KBM-7 (cell line): ENCODE measurements at places on chromosomes 6 and 20.

GRCh38 chr6:41345901-41346300 is 10.5 kb downstream of the NCR2 start:
- no peak for DNase-seq

DNA sequence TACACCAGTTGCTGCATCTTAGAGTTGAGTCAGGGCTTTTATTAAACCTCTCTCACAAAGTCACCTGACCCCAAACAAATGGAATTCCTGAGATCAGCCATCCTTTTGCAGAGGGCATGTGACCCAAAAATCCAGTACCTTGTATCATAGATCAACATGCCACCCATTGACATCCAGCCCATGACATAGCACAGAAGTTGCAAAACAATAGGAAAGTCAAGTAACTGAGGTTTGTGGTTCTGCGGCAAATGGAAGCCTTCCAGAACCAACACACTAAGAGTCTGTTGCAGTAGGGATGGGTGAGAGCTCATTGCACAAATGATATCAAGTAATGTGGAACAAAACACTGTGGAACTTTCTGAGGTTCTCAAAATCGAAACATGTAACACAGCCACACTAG is 111.2 kb downstream of the PDE7B start:
- no peak for DNase-seq

GRCh38 chr6:136991646-136992045 is 53.1 kb downstream of the IL20RA start:
- DNase-seq, result no peak

GRCh38 chr20:57412347-57413029 is 21.3 kb downstream of the RBM38 start:
- no peak for DNase-seq

DNA sequence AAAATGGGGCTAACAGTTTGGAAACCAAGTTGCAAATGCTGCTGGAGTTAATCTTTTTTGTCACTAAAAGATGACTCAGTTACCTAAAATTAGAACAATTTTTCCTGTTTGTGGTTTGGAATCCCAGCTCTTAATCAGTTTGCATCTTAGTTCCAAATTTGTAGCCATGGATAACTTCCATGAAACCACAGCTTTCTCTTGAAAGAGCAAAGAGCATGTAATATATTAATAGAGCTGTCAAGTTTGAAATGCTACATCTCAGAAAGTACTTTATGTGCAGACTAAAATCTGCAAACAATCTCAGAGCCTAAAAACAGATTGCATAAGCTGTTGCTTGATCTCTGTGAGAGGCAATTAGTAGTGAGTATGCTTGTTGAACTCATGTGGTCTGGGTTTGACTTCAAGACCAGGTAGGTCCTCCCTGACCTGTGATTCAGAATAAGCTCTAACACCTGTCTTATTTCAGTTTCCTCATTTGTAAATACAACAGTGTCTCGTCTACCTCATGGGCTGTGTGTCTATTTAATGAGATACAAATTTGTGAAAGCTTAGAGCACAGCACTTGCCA is 23.5 kb downstream of the DHX35 start:
- DNase-seq, result peak; percentile 37

DNA sequence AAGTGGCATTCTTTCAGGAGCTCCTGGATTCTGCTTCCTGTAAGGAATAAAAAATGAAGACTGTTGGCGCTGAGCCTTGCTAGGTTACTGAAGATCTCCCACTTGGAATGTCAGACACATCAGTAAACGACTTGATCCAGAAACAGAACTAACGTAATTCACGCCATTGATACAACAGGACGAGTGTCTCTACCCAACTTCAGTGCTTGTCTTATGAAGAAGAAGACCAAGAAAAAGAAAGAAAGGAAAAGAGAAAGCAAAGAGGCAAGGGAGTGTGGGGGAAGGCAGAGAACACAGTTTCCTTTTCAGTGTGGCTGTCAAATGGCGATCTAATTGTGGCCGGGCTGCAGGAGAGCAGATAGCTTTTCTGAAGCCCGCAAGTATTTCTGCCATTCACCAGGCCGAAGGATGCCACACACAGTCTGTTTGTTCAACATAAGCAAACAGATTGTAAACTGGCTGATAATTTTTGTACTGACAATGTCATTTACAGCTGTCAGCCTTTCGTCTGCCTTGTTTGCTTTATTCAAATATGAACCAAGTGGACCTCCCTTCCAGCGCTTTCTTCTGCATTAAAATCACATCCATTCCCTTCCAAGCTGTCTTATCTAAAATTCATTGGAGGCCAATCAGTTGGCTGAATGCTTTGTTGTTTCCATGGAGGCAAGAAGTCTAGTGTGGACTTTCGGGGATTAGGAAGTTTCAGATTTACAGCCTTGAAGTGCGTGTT is 180.6 kb downstream of the FOXA2 start:
- DNase-seq, result no peak

DNA sequence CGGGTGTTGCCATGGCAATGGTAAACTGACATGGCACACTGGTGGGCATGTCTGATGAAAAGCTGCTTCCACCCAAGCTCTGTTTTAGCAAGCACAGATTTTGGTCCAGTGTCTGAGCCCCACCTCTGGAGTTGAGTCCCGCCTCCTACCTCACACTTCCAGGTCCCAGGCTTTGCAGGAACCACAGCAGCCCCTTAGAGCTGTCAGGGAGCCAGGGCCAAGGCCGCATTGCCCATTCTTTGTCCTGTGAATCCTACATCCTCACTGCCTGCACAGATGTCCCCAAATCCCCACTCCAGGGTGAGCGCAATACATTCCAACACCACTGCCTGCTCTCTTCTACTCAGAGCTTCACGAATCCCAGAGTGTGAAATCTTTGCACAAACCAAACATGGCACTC is 292.2 kb downstream of the PREX1 start:
- no peak for DNase-seq

DNA sequence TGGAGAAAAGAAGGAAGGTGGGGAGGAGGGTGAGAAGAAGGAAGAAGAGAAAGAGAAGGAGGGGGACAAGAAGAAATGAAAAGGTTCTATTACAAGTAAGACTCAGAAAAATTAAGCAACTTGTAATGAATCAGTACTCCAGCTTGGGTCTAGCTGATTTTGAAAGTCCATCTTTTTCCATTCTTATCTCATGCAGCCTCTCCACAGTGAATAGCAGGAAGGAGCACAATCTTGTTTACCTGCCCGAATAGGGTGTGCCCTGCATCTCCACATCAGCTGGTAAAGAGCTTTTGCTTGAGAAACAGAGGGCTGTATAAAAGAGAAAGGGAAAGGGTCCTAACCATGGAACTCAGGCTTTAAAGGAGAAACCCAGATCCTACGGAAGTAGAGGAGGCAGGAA is 348.8 kb downstream of the TPBG start:
- DNase-seq, result no peak

DNA sequence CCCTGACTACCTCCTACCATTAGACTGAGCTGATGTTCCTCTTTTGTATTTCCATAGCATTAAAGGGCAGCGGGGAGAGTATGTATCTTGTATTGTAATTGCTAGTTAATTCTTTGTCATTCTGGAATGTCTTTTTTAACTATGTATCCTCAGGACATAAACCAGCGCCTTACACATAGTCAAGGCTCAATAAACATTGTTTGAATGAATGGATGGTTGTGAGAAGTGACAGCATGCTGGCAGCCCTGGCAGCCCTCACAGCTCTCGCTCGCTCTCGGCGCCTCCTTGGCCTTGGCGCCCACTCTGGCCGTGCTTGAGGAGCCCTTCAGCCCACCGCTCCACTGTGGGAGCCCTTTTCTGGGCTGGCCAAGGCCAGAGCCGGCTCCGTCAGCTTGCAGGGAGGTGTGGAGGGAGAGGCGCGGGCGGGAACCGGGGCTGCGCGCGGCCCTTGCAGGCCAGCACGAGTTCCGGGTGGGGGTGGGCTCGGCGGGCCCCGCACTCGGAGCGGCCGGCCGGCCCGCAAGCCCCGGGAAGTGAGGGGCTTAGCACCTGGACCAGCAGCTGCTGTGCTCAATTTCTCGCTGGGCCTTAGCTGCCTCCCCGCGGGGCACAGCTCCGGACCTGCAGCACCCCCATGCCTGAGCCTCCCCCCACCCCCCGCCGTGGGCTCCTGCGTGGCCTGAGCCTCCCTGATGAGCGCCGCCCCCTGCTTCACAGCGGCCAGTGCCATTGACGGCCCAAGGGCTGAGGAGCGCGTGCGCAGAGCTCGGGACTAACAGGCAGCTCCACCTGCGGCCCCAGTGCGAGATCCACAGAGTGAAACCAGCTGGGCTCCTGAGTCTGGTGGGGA is 93.1 kb downstream of the RNF182 start:
- no peak for DNase-seq
